M059J (cell line): ENCODE measurements at places on chromosomes 7 and 10.

- DNase-seq: no peak
These were observed 645.0 kb upstream of the GALNT17 start for GRCh38 chr7:70486977-70487376.

- no peak for DNase-seq
These were observed 50.1 kb downstream of the PTPRN2 start for GRCh38 chr7:158537516-158537882.

DNA sequence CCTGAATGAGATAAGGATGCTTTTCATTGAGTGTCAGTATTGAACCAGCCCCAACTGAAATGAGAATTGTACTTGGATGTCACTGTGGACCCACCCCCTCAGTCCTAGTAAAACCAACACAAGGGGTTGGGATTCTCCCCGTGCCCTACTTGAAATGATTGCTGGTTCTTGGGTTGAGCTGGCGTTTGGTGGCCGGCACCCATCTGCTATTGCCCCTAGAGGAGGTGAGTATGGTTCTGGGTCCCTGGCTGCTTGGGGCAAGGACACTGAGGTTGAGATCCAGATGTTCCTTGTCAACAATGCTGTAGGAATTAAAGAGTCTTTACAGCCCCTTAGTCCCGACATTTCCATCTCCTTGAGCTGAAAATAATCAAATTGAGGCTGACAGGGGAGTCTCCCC, 170.0 kb upstream of the ZNF32 start:
- no peak for DNase-seq

- peak; percentile 5 for DNase-seq
These were observed 17.8 kb downstream of the NPSR1 start for GRCh38 chr7:34675749-34676374.

DNA sequence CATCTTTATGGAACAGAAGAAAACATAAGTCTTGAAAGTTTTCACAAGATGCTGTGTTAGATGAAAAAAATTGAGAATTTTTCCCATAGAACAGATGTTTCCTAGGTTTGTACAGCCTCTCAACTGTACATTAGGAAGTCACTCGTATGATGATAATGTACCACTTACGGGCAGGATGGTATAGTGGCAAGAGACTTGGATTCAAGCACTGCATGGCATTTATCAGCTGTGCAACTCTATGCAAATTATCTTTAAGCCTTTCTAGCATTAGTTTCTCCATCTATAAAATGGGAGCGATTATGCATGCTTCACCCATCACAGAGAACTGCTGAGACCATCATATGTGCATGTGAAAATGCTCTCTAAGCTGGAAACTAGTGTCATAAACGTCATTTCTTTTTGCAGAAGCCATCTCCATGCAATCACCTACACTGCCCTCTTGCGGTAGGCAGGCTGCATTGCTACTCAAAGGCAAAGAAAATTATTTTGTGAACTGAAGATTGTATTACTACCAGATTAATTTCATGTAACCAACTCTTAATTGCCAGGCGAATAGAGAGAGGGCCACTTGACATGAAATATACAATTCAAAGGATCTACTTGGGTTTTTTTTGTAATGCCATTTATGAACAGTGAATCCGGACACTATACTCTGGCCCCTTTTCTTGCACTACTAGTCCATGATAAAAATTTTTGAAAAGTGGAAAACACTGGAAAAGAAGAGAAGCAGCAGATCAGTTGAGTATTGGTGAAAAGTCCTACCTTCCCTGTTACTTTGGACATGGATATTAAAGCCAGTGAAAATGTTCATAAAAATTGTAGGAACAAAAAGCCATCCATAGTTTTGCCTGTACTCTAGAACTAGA, 102.3 kb downstream of the JAZF1 start:
- peak; percentile 53 for DNase-seq

GRCh38 chr7:66869660-66870450, 51.2 kb upstream of the TMEM248 start:
- DNase-seq: peak; percentile 44

- no peak for DNase-seq
These were observed 135.7 kb downstream of the GRK5 start for GRCh38 chr10:119343011-119343601.

- DNase-seq: peak; percentile 27
These were observed 89.5 kb downstream of the KCNMA1 start for GRCh38 chr10:77548157-77548556.

DNA sequence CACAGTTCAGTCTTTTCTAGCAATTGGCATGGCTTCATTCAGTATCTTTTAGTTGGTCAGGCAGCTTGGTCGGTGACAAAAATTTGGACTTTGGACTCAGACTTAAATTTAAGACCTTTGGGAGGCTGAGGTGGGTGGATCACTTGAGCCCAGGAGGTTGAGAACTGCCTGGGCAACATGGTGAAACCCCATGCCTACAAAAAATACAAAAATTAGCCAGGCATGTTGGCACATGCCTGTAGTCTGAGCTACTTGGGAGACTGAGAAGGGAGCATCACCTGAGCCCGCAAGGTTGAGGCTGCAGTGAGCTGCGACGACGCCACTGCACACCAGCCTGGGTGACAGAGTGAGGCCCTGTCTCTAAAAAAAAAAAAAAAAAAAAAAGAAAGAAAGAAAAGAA, 19.5 kb upstream of the ITPRID1 start:
- DNase-seq: no peak

DNA sequence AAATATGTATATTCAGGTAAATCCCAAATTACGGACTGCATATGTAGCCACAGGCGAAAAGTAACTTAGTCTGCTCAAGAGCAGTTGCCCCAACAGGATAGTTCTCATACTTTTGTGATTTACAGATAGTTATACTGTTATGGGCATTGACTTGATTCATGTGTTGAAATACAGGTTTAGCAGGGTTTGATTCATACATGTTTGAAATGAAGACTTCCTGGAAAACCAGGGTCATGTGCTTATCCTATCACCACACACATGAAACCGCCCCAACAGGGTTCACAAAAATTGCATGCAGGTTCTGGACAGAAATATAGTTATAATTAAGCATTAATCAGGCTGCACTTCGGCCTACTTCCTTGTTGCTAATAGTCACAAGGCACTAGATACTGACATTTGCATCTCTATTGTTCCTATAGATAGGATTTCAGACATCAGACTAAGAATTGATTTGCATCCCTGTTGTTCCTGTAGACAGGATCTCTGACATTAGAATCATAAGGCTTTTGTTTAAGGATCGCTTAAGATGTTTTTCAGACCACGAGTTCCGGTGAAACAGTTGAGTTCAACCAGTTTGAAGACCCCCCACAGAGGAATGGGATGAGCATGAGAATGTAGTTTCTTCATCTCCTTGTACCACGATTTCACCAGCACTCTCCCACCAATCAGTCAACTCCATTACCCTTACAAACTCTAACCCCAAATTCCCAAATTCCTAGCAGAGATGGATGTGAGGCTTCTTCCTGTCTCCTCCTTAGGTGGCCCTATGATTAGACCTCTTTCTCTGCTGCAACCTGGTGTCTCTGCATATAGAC, 2.0 kb upstream of the ZNF398 start:
- no peak for DNase-seq

- DNase-seq: peak; percentile 27
These were observed 59.1 kb upstream of the COL1A2 start for GRCh38 chr7:94335586-94335985.

GRCh38 chr7:110168010-110168409, 922.9 kb upstream of the LRRN3 start:
- DNase-seq: no peak

GRCh38 chr10:89091496-89091895, 100.9 kb downstream of the FAS start:
- no peak for DNase-seq

GRCh38 chr10:133528296-133528844, 1.2 kb downstream of the CYP2E1 start:
- no peak for DNase-seq
